H7 (cell line): ENCODE measurements at places on chromosomes 13 and 19. TPM values are rescaled to one million over a fixed set of nuclear protein-coding genes. Genes with fewer than 3 reads are reported as not detected.

ELANE gene
- not detected in 2 replicates for total RNA-seq

NLRP8 gene
- total RNA-seq = not detected in 2 replicates

C1QTNF9B gene
- not detected in 2 replicates for total RNA-seq

IGFL1 gene
- not detected in 2 replicates for total RNA-seq

ZNF442 gene
- total RNA-seq = not detected in 2 replicates

SCEL gene
- not detected in 2 replicates for total RNA-seq

COL4A2 gene
- 166 and 168 TPM in 2 replicates for total RNA-seq

REXO1 gene
- total RNA-seq = 19.8 and 21.9 TPM in 2 replicates

HIF3A gene
- 13.2 and 18.0 TPM in 2 replicates for total RNA-seq

ZIK1 gene
- 15.9 and 25.7 TPM in 2 replicates for total RNA-seq

DCT gene
- 0.04 TPM in 1 of 2 replicates, not detected in the other for total RNA-seq

CXCL17 gene
- not detected in 2 replicates for total RNA-seq

RUVBL2 gene
- total RNA-seq = 256 and 327 TPM in 2 replicates

C1QTNF9 gene
- 0.10 TPM in 1 of 2 replicates, not detected in the other for total RNA-seq

ZSWIM9 gene
- total RNA-seq = 1.7 and 3.0 TPM in 2 replicates

SULT2A1 gene
- not detected in 2 replicates for total RNA-seq

ZNF600 gene
- total RNA-seq = 5.8 TPM in 2 replicates

PPP2R1A gene
- 439 and 477 TPM in 2 replicates for total RNA-seq

TIMM50 gene
- 134 and 161 TPM in 2 replicates for total RNA-seq

LRRC63 gene
- total RNA-seq = not detected in 2 replicates

SLC6A16 gene
- total RNA-seq = 0.24 and 4.3 TPM in 2 replicates

OR7D2 gene
- total RNA-seq = not detected in 2 replicates

LIPE gene
- 7.5 and 8.2 TPM in 2 replicates for total RNA-seq

TINCR gene
- 0.28 and 0.74 TPM in 2 replicates for total RNA-seq

TNNI3 gene
- total RNA-seq = 6.5 and 11.6 TPM in 2 replicates

TFDP1 gene
- 62.2 and 78.2 TPM in 2 replicates for total RNA-seq

NKPD1 gene
- total RNA-seq = 0.24 and 0.70 TPM in 2 replicates

ACP5 gene
- total RNA-seq = 1.0 and 3.7 TPM in 2 replicates

ZNF175 gene
- total RNA-seq = 2.4 and 3.0 TPM in 2 replicates

KLK6 gene
- total RNA-seq = 0.38 and 0.74 TPM in 2 replicates

IL17D gene
- total RNA-seq = 0.15 TPM in 1 of 2 replicates, not detected in the other

FIZ1 gene
- 4.3 and 4.7 TPM in 2 replicates for total RNA-seq

AP2A1 gene
- 208 and 249 TPM in 2 replicates for total RNA-seq

ZNF426 gene
- 20.0 and 25.2 TPM in 2 replicates for total RNA-seq

ELAVL1 gene
- 85.4 and 86.8 TPM in 2 replicates for total RNA-seq

TMEM238 gene
- 1.0 TPM in 1 of 2 replicates, not detected in the other for total RNA-seq

KCNC3 gene
- total RNA-seq = 0.14 and 0.37 TPM in 2 replicates

METTL21C gene
- total RNA-seq = not detected in 2 replicates

EPS8L1 gene
- total RNA-seq = 20.0 and 22.9 TPM in 2 replicates

MAP2K7 gene
- total RNA-seq = 21.1 and 24.3 TPM in 2 replicates

LGALS4 gene
- not detected in 2 replicates for total RNA-seq

ERICH6B gene
- total RNA-seq = not detected in 2 replicates

RGS9BP gene
- 0.33 and 0.35 TPM in 2 replicates for total RNA-seq

THSD1 gene
- total RNA-seq = 0.07 TPM in 2 replicates

APC2 gene
- total RNA-seq = 0.11 and 0.31 TPM in 2 replicates

ZNF527 gene
- 1.8 and 4.8 TPM in 2 replicates for total RNA-seq

BRME1 gene
- total RNA-seq = 3.4 and 4.1 TPM in 2 replicates

ZNF324B gene
- total RNA-seq = 2.6 and 4.7 TPM in 2 replicates

GAS6 gene
- total RNA-seq = 9.1 and 15.1 TPM in 2 replicates
